Endodermal cell (in vitro differentiated cells): ENCODE measurements at places on chromosomes 1 and 21. TPM values are rescaled to one million over a fixed set of nuclear protein-coding genes. Genes with fewer than 3 reads are reported as not detected.

GRCh38 chr1:206982216-206982615 is 12.0 kb upstream of the FCAMR start:
- peak; percentile 91 for DNase-seq

GRCh38 chr1:218503102-218503501 is 158.0 kb downstream of the TGFB2 start:
- DNase-seq, result no peak

DNA sequence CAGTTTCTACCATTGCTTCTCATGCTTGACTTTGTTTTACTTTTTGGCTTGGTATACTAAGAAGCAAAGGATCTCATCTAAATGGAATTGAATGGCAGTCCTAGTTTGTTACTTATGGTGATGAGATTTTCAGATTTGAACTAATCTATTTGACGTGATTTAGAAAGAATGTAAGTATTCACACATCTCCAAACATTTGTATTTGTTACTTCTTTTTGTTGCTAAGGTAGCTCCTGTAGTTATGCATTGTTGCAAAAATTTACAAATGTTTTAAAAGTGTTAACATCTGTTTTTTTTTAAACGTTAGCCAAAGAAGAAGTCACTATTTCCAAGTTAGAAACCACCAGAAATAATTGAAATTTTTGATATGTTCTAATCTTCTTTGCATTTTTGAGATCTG is 222.5 kb downstream of the RPS6KC1 start:
- DNase-seq, result no peak

Gene F13B
- total RNA-seq, result not detected in 3 replicates

Gene OR2G6
- not detected in 3 replicates for total RNA-seq

DNA sequence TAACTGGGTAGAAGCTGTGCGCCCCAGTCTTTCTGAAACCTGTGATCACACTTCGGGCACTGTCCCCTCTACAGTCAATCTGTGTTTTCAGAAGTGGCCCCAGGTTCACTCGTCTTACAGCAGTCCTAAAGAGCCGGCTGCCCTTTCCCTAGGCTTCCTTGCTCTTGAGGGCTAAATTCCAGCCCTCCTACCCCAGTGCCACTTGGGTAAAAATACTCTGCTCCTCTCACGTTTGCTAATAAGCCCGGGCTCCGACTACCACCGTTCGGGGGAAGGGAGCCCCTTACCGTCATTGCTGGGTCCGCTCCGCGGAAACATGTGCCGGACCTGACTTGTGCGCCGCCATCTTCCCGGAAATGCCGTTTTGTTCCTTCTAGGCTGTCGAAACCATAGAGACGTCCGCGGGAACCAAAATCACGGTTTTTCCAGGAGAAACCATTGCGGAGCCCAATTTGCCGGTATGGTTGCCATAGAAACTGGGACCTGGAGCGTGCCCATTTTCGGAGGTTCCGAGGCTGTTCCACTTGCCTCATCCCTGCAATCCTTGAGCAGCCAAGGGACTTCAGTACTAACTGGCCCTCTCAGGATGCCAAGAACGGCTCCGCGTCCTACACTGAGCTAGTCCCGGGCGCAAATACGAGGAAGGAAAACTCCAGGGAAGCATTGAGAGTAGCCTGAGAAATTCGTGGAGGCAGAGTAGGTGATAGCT is at the start of gene GPATCH4:
Gene GPATCH4, minus strand, starts transcription at position 358 of the 709 bp plus-strand sequence.
- peak; percentile 93 for DNase-seq

Gene RBM8A
- total RNA-seq, result 283 to 314 TPM (median 304 TPM) in 3 replicates

Gene PLA2G2D
- not detected in 2 replicates for total RNA-seq

DNA sequence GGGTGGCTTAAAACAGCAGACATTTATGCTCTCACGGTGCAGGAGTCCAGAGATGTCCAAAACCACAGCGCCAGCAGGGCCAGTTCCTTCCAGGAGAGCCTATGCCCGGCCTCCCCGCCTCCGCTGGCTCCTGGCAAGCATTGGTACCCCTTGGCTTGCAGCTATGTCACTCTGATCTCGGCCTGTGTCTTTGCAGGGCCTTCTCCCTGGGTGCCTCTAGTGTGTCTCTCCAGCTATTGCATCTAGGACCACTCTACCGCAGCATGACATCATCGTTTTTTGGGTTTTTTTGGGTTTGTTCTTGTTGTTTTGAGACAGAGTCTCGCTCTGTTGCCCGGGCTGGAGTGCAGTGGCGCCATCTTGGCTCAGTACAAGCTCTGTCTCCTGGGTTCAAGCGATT is 197.6 kb upstream of the VAMP3 start:
- DNase-seq, result no peak

DNA sequence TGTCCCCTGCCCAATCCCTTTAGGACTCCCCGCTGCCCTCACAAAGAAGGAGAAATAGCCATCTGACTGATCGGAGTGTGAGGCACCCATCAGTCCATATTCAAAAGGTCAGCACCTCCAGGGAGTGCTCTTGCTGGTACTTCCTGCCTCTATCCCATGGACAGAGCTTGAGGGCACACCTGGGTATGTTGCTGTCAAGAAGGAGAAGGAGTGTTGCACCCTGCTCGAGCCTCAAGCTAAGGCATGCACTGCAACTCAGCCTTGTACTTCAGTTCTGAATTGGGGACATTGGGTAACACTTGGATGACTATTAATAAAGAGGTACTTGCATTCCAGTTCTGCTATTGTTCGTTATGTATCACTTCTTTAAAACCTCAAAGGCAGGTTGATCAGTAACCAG is 190.3 kb upstream of the ZC3H12A start:
- DNase-seq, result no peak

DNA sequence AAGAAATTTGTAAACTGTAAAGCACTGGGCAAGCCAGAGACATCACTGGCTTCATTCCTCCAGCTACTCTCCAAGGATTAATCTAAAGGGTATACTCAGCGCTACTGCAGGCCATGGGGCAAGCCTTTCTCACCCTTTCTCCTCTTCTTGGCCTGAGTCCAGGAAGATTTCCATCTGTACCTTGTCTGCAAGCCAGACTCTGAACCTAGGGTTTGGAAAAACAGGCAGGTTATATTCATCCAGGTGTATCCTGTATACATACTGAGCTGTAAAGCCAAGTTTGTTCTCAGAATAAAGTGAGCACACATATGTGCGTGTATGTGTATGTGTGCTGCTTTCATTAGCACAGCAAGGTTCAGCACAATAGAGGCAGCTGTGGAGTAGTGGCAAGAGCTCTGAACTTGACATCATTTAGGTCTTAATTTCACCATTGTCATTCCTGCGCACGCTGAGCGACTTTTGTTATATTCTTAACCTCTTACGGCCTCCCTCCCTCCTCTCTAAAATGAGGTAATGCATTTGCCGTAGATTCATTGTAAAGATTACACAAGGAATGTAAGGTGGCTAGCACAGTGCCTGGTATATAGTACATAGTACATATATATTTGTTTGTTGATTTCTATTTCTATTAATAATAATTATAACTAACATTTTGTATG is 128.1 kb upstream of the JUN start:
- DNase-seq, result no peak

Gene MAP3K6
- total RNA-seq, result 11.5 to 13.6 TPM (median 12.1 TPM) in 3 replicates

GRCh38 chr1:164695956-164696665 is 137.1 kb downstream of the PBX1 start:
- DNase-seq, result no peak

DNA sequence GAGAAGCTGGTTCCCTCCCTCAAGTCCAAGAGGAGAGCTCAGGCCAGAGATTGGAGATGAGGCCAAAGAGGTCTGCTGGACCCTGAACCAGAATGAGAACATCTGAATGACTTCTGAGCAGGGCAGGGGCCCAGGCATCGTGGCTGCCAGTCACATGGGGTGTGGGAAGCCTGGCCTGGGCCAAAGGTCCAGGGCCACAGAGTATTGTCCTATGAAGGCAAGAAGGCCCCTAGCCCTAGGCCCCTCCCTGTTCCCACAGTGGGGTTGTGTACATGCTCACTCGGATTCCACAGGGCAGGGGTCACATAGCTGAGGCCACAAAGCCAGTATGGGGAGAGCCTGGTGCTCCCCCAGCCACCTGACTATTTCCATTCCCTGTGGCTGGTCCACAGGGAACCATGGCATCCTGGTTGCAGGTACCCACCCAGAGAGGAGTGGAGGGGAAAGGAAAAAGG is 18.5 kb upstream of the SLC1A7 start:
- no peak for DNase-seq

Gene CNKSR1
- total RNA-seq, result 33.3 to 52.3 TPM (median 44.1 TPM) in 3 replicates

DNA sequence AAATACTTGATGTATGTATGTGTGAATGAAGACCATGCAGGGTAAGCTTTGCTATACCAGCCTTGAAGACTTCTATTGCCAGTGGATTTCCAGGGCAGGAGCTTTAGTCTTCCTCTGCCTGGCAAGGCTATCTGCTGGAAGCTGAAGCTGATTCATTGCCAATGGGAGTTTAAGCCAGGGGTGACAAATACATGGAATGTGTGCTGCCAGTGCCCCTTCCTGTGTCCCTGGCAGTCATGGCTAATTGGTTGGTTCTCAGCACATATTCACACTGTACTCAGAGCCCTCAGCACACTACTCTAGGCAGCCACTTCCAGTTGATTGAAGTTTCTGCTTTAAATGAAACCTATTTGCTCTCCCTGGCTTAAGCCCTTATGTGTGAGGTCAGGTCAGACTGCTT is 1.5 kb downstream of the ZSCAN20 start:
- no peak for DNase-seq

DNA sequence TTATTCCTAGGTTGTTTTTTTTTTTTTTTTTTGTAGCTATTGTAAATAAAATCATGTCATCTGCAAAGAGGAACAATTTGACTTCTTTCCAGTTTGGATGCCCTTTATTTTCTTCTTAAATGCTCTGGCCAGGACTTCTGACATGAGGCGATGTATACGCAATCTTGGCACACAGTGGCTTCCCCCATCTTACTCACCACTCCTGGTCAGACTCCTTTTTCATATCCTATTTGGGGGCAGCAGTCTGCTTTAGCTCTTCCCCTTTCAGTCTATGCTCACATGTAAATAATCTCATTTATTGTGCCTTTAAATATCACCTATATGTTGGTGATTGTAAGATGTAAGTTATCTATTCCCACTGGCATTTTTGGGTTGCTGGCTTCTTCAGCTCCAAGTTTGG is 56.1 kb downstream of the SLAMF6 start:
- DNase-seq, result no peak

Gene FAM163A
- total RNA-seq, result 0.12 TPM in 1 of 3 replicates, not detected in the others

DNA sequence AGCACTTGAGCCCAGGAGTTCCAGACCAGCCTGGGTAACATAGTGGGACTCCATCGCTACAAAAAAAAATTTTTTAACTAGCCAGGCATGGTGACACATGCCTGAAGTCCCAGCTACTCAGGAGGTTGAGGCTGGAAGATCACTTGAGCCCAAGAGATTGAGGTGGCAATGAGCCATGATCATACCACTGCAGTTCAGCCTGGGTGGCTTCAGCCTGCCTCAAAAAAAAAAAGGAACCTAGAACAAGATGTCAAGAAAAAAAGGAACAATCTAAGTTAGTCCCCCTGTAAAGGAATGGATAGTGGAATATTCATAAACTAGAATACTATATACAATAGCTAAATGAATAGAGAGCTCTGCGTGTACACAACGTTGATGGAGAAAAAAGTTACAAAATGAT is 14.4 kb downstream of the NSL1 start:
- no peak for DNase-seq

Gene LCE2B
- not detected in 2 replicates for total RNA-seq

DNA sequence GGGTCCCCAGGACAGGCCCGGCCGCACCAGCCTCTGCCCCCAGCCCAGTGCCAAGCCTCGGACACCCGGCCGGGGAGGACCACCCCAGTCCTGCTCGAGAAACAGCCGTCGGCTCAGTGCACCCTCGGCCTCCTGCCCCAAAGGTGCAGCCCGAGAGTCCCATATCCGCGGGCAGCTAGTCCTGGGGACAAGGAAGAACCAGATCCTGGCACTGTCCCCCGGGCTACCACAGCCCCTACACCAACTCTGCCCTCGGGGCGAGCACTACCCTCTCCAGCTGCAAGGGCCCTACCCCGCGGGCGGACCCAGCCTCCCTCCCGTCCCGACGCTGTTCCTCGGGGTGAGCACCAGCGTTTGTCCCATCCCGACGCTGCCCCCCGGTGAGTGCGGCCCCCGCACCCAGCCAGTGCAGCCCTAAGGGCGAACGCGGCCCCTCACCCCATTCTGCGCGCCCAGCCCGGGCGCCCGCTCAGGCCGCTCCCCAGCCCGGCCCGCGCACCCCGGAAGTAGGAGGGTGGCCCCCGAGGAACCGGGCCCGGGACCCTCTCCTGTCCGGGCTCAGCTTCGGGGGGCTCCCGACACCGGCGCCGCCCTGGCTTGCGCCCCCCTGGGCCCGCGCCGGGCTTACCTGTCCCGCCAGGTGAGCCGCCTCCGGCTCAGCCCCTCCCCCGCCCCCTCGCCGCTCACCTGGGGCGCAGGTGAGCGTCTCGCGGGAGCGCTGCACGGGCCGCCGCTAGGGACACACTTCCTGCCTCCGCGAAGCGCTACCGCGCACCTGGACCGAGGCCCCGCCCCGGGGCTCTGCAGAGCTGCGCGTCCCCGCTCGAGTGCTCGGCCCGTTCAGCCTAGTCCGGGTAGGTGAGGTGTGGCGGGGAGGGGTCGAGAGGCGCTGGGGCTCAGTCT is at the start of gene KDF1:
Gene KDF1, minus strand, starts transcription at position 747 of the 903 bp plus-strand sequence. CDS start 8,088 bp downstream, outside the sequence.
- peak; percentile 96 for DNase-seq

DNA sequence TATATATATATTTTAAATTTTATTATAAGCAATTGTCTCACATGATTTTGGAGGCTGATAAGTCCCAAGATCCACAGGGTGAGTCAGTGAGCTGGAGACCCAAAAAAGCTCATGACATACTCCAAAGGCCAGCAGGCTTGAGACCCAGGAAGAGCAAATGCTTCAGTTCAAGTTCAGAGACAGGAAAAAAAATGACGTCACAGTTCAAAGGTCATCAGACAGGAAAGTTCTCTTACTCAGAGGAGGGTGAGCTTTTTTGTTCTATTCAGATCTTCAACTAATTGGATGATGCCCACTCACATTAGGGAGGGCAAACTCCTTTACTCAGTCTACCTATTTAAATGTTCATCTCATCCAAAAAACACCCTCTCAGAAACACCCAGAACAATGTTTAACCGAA is 18.2 kb downstream of the RXRG start:
- DNase-seq, result no peak

GRCh38 chr1:21139601-21140000 is 37.1 kb downstream of the EIF4G3 start:
- DNase-seq, result no peak

Gene AZIN2
- 3.0 to 4.3 TPM (median 3.3 TPM) in 3 replicates for total RNA-seq

Gene MUTYH
- 59.7 and 60.9 TPM in 2 replicates for total RNA-seq

Gene OVAAL
- total RNA-seq, result not detected in 3 replicates

Gene RAB3B
- total RNA-seq, result 43.6 to 69.1 TPM (median 66.0 TPM) in 3 replicates

Gene KCNJ15
- not detected in 2 replicates for total RNA-seq

Gene QSOX1
- 73.5 and 77.9 TPM in 2 replicates for total RNA-seq

GRCh38 chr1:91603409-91603808 is 102.8 kb downstream of the CDC7 start:
- DNase-seq, result no peak
